ENCODE measurements at places on chromosomes 2 and 18.

- peak; percentile 75 for DNase-seq
These were observed 257.5 kb downstream of the SETBP1 start for GRCh38 chr18:44937960-44938719.

- no peak for DNase-seq
These were observed at the start of gene FNDC4 for GRCh38 chr2:27494944-27495554. TSS of gene FNDC4 (minus strand) at chr2:27495200. CDS start at chr2:27494679, 521 bp downstream.

GRCh38 chr2:26982102-26982742 is 11.8 kb downstream of the MAPRE3 start:
- peak; percentile 81 for DNase-seq

GRCh38 chr2:236773206-236773605 is 203.6 kb downstream of the ACKR3 start:
- no peak for DNase-seq

GRCh38 chr2:226818930-226819329 is 16.9 kb upstream of the RHBDD1 start:
- DNase-seq: no peak

DNA sequence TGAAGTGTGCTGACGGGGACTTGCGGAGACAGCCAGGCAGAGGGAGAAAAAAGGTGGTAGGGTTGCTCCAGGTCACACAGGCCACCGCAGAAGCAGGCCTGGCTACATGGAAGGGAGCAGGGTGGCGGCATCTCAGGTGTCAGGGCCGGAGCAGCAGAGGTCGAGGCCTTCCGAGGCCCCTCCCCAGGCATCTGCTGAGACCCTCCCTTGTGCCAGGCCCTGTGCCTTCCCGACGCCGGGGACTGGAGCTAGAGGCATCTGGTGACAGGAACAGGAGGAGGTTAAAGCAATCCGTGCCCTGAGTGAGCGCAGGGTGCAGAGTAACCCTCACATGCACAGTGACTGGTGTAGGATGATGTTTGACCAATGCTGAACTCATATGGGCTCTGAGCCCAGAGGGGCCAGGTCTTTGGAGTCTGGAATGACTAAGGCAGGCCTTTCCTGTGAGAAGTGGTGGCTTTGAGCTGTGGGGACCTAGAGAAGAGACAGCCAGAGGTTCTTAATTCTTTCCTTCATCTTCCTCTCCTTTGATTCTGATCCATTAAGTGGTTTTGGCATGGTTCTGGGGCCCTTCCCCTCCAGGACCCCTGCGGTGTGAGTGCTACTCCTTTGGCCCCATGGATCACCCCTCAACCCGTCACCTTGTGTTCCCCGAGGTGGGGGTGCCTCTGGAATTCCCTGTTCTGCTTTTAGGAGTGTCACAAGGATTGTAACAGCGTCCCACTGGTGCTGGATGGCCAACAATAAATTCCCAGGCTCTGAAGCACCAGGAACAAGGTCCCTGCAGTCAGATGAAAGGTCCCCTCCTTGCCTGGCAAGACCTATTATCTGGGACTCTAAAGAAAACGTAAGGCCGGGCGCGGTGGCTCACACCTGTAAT is 72.1 kb downstream of the KLHL29 start:
- DNase-seq: no peak

- no peak for DNase-seq
These were observed 7.9 kb downstream of the ERFE start for GRCh38 chr2:238166391-238167343.

GRCh38 chr2:3180082-3180908 is 197.3 kb downstream of the EIPR1 start:
- peak; percentile 19 for DNase-seq

DNA sequence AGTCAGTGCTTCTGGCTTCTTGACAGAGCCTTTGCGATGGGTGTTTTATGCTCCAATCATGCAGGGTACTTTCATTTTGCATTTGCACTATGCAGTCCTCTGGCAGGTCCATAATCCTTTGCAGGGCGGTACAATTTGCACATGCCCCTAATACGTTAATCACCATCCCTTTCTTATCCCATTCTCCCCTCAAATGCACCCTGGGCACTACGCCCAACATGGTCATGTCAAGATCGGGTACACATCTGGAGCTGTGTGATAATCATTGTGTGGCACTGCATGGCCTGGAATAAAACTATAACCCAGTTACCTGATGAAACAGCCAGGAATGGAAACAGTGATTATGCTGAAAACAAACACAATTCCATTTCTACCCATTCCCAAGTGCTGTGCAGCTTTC is 27.7 kb downstream of the LOXHD1 start:
- DNase-seq: no peak

DNA sequence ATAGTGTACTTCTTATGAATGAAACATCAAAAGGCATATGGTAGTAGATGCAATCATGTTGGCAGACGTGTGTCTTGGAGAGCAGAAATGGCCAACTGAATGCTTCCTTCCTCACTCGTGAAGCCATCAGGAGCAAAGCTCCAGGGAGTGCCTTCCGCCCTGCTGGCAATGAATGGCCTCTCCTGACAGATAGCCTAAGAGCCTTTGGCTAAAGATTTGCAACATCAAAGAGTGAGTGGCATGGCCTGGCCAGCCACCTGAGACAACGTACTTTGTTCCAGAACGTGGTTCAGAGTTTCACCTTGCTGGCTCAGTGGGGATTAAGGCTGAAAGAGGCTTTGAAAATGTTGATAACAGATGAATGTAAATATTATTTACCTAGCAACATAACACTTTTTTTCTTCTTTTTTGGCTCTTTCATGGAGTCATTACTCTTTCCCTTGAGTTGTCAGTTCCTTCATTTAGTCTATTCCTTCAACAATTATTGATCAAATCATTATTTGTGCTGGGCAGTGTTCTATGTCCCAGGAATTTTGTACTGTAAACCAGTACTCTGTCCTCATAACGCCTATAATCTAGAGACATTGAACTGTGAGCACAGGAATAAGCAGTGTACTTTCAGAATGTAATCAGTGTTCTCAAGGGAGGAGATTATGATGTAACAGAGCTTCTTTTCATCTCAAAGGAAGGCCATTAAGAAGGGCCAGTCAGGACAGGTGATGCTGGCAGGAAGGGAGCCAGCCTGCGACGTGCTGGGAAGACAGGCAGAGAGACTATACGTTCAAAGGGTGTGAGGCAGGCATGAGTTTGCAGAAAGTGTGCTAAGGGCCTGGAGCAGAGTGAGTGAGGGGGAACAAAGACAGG is 59.4 kb upstream of the SH3RF3 start:
- peak; percentile 82 for DNase-seq
